ENCODE measurements at places on chromosomes 12 and 14.

DNA sequence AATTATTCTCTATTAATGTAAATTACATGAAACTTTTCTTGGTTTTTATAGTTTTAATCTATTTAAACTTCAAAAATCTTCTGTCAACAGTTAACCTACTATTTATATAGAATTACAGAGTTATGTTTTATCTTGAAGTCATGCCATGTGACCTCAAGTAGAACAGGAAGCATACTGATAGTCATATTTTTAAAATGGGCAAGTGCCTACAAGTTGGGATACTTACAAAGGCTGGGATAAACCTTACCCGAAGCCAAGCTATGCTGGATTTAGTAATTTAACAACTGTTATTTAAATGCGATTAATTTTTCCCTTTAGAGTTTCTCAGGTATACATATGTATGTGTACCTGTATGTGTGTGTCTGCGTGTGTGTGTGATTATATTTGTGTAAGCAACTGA, 266.9 kb downstream of the RASSF9 start:
- DNase-seq, result no peak

DNA sequence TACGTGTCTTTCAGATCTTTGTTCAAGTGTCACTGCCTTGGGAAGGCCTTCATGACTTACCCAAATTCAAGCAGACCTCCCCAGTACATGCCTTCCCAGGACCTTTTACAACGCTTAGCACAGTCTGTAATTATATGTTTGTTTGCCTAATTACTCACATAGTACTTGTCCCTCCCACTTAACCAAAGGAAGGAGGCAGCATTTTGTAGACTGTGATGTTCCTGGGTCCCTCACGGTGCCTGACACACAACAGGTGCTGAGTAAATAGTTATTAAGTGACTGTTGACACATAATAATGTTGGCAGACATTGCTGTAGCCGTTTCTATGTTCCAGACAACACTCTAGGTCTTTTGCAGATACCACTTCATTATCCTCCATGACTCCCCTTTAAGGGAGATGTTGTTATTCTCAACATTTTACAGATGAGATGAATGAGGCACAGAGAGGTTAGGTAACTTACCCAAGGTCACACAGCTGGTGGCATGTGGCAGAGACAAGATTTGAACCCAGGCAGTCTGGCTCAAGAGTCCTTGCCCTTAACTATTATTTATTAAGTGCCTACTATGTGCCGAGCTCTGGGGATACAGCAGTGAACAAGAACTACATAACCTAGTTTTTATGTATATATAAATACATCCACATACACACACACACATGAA, 130.7 kb downstream of the PHETA1 start:
- DNase-seq, result no peak

GRCh38 chr12:103519632-103520031, 23.9 kb upstream of the C12orf42 start:
- DNase-seq, result no peak

DNA sequence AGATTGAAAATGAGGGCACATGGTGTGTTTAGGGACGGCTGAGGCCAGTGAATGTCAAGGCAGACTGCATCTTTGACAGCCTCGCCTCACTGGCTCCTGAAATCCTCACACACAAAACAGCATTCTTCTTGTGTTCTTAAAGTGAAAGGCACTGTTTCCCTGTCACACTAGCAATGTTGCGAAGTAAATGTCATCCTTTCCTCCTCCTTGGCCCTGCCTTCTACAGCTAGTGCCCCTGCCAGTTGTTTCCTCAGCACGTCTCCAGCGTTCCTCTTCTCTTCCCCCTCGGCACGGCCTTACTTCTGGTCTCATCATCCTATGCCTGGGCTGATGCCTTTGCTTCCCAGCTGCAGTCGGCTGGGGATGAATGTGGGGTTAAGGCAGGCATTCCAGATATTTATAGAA, 129.4 kb upstream of the DNM1L start:
- no peak for DNase-seq

GRCh38 chr12:43789941-43790340, 16.2 kb downstream of the TWF1 start:
- DNase-seq, result no peak

DNA sequence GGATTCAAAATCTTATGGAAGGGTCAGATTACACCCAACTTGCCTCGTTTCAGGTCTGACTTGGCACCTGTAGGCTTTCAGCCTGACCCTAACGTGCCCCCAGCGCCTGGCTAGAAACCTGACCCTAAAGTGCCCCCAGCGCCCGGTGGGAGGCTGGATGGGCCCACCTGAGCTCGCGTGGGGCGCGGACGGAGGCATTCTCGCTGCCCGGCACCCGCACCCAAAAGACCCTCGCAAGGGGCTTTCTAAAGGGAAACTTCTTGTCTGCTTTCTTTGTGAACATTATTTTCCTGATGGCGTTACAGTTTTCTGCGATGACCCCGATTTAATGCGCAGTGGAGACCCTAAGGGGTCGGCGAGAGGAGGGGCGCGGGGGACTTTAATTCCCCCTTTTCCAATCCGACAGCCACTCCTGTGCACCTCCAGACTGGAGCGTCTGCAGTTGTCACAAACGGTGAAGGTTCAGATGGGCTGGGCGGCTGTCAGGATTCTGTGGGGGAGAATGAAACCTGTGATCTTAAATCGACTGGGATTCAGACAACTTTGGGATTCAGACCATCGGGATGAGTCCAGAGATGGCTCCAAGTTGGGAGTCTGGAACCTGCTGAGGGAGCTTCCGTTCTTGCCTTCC, 751 bp upstream of the HRK start:
- DNase-seq, result no peak

DNA sequence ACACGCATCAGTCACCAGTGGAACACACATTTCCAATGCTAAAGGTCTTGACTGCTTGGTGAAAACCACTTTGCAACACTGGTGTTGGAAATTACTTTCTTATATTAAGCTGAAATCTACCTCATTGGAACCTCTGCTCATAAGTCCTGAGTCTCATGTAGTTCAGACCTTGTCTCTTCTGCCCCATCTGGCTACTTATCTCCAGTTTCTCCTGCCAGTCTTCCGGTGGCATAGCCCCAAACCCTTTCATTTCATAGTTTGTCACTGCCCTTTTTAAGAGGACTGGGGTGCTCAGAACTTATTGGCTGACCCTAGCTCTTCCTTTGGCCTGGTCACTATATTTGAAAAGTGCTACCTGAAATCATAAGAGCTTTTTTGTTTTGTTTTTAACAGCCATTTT, 43.7 kb downstream of the HELB start:
- no peak for DNase-seq

- no peak for DNase-seq
Measured at GRCh38 chr12:72074956-72075355, 136.3 kb downstream of the TPH2 start.

- DNase-seq, result no peak
Measured at GRCh38 chr14:25108959-25109358, 59.0 kb upstream of the STXBP6 start.

All from activated gamma-delta T cell (primary cell).